ENCODE measurements at places on chromosomes 11 and 22.

DNA sequence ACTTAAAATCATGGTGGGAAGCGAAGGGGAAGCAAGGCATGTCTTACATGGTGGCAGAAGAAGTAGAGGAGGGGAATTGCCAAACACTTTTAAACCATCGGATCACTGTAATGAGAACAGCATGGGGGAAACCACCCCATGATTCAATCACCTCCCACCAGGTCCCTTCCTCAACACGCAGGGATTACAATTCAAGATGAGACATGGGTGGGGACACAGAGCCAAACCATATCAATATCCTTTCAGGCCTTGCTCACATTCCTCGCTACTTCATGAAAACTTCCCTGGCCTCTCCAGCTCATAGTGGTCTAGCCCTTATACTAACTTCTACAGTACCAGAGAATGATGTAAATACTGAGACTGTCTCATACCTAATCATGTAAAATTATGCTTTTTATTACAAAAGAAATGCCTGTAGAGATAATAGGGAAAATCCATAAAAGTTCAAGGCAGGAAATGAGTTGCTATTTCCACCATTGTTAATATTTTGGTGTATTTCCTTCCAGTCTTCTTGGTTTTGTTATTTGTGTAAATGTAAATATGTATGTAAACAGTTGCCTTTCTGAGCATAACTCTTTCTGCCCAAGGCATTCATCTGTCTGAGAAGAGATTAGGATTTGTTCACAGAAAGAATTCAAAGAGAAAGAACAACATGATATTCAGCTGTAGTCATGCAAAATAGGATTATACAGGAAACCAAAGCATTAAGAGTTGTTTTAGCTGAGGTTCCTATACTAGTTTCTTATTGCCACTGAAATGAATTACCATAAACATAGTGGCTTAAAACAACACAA, 104.3 kb upstream of the LDLRAD3 start:
- no peak for DNase-seq

DNA sequence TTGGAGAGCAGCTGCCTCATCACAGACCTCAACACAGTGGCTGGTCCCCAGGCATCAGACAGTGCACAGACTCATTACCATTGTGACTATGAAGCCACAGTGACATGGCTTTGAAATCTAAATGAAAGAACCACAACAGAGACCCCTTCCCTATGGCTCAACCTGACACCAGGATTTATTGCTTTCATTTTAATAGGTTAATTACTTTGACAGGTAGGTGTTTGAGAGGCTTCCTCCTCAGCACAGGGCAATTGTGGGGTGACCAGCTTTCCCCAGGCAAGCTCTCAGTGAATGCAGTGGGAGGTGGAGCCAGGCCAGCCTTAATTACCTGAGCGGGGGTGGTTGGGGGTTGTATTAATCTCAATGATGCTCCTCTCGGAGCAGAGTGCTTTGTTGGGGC, 102.3 kb downstream of the CHST1 start:
- no peak for DNase-seq

DNA sequence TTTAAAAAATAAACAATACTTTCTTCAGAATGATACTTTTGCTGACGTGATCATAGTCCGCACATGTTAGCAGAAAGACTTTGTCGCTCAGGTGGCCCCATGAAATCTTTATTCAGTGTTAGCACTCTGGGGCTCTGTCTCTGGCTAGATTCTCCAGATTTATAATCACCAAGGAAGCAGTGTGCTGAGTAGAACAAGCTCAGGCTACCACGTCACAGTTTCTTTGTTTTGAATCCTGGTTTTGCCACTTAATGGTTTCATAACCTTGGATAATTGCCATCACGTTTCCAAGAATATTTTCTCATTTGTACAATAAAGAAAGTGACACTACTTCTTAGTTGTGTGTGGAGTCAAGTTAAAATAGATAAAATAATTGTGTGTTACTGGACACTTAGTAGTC, 3.9 kb upstream of the MUC15 start:
- DNase-seq, result no peak

DNA sequence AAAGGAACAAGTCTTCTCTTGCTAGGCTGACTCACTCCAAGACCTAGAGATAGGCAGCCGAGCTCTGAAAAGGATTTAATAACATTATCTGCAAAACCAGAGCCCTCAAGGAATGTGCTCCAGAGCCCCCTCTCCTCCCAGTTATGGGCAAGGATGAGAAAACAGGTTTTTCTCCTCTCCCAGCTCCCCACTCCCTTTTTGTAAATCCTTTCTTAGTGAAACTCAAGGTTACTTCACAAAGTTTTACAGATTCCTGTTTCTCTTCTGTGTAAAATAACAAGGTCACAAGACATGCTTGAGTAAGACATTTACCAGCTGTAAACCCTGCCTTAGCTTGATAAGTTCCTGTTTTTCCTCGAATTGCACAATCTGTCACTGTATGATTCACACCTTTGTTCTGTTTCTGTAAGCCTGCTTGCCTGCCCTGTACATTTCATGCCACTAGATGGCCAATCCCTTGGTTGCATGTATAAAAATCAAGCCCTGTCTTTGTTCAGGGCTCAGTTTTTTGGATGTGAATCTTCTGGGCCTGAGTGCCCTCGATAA, 489.4 kb downstream of the KCNA4 start:
- DNase-seq, result no peak

Data from activated naive CD8-positive, alpha-beta T cell treated with anti-CD3 and anti-CD28 coated beads, Interleukin-2, amount 10 ng/mL, durations not matched to agents 7 days and 5 days (primary cell).